Aorta (tissue), 5 donors: ENCODE measurements at places on chromosomes 2 and 18.

DNA sequence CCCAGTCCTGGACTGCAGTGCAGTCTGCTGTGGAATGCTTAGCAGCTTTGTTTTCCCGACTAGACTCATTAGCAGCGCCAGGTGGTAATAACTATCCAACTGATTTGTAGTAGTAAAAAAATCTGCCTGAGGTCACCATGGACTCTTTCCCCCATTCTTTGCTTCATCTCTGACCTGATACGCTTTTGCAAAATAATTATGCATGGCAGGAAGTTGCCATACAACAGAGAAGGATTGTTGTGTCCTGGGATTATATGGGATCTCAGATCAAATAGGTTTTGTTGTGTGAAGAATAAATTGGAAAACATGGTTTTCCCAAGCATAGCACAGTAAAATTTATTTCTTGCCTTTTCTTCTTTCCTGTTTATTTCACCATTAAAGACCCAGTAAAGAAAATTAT lies 72.4 kb upstream of the ATP5MC3 start:
- no peak for DNase-seq

DNA sequence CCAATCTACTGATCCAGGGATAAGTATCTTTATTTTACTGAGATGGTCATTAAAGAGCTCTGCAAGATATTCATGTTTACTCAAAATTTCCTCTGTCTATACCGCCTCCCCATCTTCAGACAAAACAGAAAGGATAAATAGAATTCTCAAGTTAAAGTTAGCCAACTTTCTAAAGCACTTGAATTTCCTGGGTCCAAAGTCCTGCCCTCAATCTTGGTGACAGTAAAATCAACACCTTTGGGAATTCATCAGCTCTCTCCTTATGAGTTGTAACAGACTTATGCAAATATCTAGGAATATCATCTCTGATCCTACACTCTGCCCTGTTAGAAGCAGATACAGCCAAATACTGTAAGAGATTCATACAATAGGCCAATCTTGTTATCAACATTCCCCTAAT lies 122.5 kb upstream of the HAAO start:
- DNase-seq = no peak

DNA sequence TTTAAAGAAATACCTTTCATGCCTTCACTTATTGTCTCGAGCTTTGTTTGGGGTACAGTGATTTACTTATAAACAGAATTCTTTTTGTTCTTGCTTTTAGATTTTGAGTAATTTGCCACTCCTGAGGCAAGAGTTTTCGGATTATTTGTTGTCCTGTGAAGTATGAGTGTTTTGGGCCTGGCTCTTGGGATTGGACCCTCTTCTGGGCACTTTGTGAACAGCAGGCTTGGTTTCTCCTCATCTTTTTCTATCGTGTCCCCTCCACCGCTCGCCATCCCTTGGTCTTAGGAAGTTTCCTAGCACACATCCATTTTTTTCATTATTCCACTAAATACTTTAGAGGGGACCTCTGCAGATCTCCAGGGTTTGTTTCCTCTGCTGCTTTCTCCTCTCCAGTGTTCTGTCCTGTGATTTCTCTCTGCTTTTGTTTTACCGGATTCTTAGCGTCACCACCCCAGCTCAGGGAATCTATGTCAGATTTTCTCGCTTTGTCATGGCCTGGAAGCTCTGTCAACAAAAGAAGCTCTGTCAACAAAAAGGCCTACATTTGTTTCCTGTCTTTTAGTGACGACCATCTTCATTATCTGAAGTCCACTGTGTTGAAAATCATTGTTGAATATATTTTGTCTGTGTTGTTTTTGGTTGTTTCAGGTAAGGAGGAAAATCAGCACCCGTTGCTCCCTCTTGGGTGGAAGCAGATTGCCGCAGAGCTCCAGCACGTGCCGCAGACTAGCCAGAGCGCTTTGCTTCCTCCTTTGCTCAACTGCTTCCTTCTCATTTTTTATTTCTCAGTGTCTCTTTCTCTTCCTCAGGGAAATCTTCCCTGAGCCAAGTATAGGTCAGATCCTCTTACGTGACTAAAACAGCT lies 27.8 kb downstream of the ANKRD62 start:
- no peak for DNase-seq

- DNase-seq = no peak
Measured at GRCh38 chr2:51079945-51080344, 48.0 kb upstream of the NRXN1 start.

DNA sequence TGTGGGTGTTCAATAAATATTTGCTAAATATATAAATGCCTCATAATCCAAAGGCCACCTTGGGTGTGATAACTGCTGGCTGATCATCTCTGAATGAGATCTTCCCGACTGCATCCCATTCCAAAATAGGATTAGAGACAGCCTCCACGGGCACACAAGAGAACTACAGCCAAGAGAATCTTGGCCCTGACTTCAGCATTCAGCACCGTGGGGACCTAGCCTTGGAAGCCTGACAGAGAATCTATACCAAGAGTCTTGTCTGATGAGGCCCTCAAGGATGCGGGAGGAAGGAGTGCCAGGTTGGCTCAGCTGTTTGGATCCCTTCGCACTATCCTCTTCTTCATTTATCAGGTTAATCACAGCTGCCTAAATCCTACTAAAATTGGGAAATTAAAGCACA lies 85.8 kb downstream of the RBM43 start:
- DNase-seq = no peak

- no peak for DNase-seq
Measured at GRCh38 chr2:73043276-73043675, 28.2 kb downstream of the SFXN5 start.

GRCh38 chr18:10033016-10033399 lies 119.2 kb downstream of the VAPA start:
- DNase-seq = no peak

- no peak for DNase-seq
Measured at GRCh38 chr2:48531141-48531648, 1.2 kb downstream of the STON1 start.

GRCh38 chr2:26650713-26651469 lies 9.7 kb upstream of the CIB4 start:
- no peak for DNase-seq

- no peak for DNase-seq
Measured at GRCh38 chr2:134073023-134073422, 180.8 kb upstream of the MGAT5 start.

DNA sequence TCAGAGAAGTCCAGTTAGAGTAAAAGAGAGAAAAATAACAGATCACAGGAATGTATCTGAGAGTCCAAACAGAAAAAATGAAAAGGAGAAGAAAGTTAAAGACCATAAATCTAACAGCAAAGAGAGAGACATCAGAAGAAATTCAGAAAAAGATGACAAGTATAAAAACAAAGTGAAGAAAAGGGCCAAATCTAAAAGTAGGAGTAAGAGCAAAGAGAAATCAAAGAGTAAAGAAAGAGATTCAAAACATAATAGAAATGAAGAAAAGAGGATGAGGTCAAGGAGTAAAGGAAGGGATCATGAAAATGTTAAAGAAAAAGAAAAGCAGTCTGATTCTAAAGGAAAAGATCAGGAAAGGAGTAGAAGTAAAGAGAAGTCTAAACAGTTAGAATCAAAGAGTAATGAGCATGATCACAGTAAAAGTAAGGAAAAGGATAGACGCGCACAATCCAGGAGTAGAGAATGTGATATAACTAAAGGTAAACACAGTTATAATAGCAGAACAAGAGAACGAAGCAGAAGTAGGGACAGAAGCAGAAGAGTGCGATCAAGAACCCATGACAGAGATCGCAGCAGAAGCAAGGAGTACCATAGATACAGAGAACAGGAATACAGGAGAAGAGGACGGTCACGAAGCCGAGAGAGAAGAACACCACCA lies 52.4 kb downstream of the PPIG start:
- DNase-seq = no peak

DNA sequence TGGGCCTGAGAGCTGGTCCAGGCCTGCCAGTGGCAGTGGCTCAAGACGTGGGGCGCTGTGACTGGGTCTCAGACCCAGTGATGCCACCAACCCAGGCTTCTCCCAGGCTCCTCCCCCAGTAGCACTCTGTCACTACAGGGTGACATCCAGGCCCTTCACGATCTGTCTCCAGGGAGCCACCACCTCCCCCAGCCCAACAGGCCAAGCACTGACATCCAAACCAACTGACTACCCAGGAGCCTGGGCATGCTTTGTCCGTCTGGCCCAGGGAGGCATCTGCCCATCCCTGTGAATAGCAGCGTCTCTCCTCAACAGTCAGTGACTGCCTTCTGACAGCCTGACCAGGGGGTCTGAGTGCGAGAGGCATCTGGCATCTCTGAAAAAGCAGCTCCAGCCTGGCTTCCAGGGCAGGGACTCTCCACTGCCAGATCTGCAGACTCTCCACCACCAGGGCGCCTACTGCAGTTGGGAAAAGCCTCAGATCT lies 13.0 kb downstream of the TEX44 start:
- no peak for DNase-seq

GRCh38 chr2:55141572-55142413 lies 90.3 kb downstream of the CLHC1 start:
- no peak for DNase-seq

DNA sequence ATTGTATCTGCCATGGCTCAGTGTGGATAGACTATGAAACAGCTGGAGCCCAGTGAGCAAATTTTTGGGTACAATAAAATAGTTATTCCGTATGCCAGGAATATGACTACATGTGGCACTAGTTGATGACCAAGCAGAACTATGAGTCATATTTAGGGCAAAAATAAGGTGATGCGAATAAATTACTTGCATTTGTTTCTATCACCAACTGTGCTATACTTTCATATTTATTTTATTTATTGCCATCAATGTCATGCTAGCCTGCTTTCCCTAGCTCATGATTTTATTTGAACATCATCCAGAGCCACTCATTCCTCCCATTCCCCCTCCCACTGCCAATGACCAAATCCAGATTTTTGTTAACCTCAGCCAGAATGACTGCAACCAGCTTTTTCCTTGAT lies 13.3 kb upstream of the FAP start:
- no peak for DNase-seq

- no peak for DNase-seq
Measured at GRCh38 chr2:105761931-105762515, 17.3 kb downstream of the NCK2 start.

DNA sequence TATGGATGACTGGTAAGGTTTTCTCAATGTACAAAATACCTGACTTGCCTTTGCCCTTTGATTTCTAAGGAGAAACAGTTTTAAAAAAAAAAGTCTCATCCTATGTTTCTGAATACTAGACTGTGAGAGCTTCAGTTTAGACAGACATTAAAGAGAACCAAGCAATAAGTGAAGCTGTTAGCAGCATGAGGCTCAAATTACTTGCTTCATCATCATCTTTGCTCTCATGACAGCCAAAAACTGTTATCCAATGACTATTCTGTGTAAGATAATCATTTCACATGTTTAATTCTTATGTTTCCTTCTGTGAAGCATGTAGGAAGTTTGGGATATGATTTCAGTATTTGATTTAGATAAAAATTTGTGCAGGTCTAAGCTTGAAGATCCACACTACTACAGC lies 129.2 kb downstream of the COMMD1 start:
- no peak for DNase-seq

- no peak for DNase-seq
Measured at GRCh38 chr2:58541511-58541910, 300.4 kb upstream of the FANCL start.

DNA sequence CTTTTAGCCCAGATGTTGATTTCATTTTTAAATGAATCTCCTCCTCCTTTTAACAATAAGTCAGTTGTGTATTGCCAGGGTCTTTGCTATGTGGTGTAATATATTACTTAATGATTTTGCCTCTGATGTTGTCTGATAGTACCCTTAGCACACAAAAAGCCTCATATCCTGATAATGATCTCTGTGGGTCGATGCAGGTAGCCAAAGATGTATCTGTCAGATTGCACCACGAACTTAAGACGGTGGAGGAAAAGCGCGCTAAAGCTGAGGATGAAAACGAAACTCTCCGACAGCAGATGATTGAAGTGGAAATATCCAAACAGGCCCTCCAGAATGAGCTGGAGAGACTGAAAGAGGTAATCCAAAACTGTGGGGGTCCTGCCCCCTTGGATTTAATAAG lies 14.8 kb downstream of the MTCL1 start:
- no peak for DNase-seq

- no peak for DNase-seq
Measured at GRCh38 chr2:170377500-170378207, 199.7 kb downstream of the MYO3B start.

- DNase-seq = no peak
Measured at GRCh38 chr18:2985628-2986027, 27.3 kb downstream of the LPIN2 start.

DNA sequence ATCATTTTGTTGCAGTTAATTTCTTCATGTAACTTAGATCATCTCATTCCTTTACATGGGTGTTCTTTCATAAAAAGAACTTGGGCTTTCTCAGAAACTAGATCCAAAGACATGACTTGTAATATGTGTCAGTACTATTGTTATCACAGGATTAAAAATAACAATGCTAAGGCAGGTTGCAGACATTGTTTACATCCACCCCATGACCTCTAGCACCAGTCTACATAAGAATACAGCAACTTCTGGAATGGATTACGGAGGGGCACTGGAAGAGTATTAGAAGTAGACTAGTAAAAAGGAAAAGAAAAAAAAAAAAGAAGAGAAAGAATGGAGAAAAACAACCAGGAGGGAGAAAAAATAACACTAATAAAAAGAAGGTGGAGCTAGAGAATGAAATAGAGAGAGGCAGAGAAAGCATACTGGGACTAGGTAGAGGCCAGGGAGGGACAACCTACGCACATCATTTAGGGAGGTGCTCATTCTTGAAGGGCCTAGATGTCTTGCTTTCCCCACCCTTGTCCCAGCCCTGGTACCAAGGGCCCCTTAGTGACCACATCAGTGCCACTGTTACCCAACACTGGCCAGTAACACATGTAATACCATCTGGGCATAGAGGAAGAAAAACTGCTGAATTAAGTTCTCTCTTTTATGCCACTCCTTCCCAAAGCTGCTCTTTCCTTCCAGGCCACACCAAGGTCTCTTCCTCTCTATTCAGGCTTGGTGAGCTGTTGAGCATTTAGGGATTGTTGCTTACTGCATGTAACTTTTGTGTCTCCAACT lies 70.6 kb upstream of the KLF7 start:
- DNase-seq = no peak

DNA sequence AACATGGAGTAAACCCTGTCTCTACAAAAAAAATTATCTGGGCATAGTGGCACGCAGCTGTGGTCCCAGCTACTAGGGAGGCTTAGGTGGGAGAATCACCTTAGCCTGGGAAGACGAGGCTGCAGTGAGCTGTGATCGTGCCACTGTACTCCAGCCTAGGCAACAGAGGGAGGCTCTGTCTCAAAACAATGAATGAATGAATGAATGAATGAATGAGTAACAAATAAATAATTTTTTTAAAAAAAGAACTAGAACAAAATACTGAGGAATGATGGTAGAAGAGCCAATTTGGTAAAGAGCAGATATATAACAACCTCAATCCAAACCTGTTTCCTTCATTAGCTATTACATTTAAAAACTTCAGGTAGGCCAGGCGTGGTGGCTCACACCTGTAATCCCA lies 60.1 kb downstream of the STRN start:
- DNase-seq = no peak
